NCI-H2029 treated with DMSO at 0.1 percent for 48 hours (cell line): ENCODE measurements at places on chromosomes 16 and 17.

- peak; percentile 47 for DNase-seq
These were observed 29.0 kb downstream of the RMI2 start for GRCh38 chr16:11374255-11374654.

GRCh38 chr16:68892214-68892613 is 48.9 kb downstream of the TANGO6 start:
- DNase-seq = no peak

DNA sequence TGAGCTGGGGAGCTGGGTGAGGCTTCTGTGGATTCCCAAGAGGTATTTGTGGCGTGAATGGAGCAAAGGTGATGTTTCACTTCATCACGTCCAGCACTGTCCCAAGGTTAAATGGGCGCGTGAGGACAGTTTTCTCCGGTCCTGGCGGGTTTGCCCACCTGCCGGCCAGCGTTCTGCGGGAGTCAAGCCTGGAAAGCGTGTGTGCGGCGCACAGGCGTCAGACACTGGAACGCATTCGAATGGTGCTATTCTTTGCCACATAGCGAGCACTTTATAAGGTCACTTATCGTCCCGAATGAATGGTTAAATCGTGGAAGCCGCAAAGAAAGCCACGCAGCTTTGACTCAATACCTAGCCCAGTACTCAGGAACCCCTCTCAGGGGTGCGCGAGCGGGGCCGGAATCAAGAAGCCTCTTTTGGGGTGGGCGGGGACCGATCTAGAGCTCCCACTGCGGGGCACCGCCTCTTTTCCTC is 446 bp upstream of the PSMD11 start:
- no peak for DNase-seq

GRCh38 chr17:5902181-5903140 is 167.7 kb upstream of the WSCD1 start:
- no peak for DNase-seq

DNA sequence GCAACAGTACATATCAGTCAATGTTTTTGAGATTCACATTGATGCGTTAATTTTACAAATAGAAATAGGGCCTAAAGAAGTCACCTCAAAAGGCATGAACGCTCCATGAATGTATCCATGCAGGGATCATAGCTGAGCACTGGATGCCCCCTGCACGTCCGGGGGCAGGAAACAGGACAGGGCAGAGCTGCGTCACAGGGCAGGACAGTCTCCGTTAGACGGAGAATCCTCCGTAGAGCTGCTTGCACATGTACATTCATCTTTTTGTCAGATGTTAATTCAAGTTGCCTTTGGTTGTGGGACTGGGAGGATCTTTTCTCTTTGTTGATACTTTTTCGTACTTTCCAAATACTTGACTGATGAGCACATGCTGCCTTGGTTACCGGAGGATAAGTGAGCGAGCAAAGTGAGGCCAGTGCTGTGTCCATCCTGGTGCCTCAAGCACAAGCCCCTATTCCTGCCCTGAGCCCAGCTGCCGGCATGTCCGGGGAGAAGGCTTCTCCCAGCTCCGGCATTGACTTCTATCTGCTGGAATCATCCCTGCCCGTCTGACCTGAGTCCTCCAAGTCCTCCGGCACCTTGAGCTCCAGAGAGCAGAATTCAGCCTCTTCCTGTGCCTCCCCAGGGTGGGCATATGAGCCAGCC is 15.0 kb downstream of the GAA start:
- no peak for DNase-seq

DNA sequence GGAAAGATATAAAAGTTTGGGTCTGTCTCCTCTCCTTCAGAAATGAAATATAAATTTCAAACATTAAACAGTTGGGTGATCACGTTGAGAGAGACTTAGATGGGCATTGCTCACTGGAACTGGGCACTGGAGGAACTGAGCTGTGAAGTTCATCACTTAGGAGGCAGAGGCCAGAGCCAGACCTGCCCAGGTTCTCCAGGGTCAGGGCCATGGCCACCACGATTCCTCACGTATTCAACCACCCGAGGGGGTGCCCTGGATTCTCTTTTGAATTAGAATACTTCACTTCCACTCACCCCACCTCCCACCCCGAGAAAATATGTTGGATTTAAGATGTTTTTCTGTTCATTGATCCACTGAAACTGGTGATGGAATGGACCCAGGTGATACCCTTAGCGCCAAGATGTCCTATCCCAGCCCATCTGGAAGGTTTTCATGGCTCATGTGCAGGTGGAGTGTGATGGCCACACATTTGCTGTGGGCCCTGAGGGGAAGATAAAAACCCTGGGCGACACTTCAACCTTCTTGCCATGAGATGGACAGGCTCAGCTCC is 6.1 kb downstream of the PRR29 start:
- no peak for DNase-seq

- no peak for DNase-seq
These were observed 92.6 kb downstream of the DNAH17 start for GRCh38 chr17:78484271-78485246.

GRCh38 chr16:12433691-12434390 is 369.8 kb downstream of the CPPED1 start:
- no peak for DNase-seq

GRCh38 chr17:550463-551180 is 164.0 kb downstream of the VPS53 start:
- DNase-seq = no peak

- no peak for DNase-seq
These were observed 597 bp downstream of the OVCA2 start for GRCh38 chr17:2042390-2042847.

GRCh38 chr17:39281806-39282205 is 56.1 kb upstream of the STAC2 start:
- DNase-seq = no peak
